ENCODE measurements at places on chromosomes 16 and 17.

- peak; percentile 91 for DNase-seq
These were observed 5.3 kb upstream of the DDX52 start for GRCh38 chr17:37648555-37648954.

DNA sequence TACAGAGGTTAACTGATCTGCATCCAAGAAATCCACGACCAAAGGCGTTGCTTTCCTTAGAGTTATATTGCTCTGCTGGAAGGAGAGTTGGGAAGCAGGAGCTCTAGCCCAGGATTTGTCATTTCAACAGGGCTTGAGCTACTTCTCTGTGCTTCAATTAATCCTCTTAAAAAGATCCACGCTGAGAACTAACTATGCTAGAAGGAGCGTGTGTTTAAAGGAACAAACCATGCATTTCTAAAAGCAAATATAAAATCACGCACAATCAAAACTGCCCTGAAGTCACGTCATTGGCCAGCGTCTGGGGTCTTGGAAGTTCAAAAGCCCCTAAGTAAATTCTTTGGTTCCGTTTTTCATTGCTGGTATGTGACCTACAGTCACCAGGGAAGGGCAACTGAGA lies 1.1 kb downstream of the ARL6IP1 start:
- DNase-seq, result no peak

GRCh38 chr16:71339236-71340171 lies 19.0 kb upstream of the CALB2 start:
- DNase-seq, result no peak

DNA sequence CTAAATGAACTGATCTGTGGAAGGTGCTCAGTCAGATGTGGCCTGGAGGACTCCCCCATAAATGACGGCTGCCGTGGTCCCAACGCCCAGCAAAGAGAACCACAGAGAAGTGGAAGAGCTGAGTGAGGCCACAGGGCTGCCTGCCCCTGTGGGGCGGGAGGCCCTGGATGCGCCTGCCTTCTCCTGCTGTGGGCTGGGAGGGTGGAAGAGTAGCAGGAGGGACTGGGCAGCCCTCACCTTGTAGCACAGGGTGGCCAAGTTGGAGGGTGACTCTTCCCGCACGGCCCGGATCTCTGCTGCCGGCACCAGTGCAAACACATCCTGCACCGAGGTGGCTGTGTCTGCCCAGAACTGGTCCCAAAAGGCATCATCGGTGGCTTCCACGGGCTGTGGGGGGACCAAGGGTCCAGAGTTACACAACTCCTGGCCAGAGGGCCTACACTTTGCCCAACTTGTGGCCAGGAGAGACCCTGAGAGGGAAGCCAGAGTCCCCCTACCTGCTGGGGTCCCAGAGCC lies 8.3 kb downstream of the HID1 start:
- no peak for DNase-seq

GRCh38 chr17:45794840-45795239 lies 10.7 kb downstream of the CRHR1 start:
- DNase-seq, result peak; percentile 20

DNA sequence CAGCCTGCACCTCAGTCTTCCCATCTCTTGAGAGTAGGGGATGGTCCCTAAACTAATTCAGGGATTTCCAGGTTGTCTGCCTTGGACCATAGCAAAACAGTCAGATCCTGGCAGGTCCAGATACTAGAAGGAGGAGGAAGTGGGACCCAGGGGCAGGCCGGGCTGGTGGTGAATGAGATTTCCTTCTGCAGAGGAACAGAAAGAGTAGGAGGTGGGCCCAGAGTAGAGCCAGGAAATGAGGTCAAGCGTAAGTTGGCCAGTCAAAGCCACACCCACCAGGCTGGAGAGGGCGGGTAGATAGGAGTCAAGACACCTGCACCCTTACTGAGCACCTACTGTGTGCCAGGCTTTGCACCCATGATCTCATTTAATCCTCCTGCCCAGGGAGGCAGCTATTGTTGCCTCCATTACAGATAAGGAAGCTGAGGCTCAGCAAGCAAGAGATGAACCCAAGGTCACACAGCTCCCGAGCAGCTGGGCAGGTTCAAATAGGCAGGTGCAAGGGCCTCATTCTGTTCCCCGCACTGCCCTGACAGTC lies 2.6 kb downstream of the CDH5 start:
- no peak for DNase-seq

DNA sequence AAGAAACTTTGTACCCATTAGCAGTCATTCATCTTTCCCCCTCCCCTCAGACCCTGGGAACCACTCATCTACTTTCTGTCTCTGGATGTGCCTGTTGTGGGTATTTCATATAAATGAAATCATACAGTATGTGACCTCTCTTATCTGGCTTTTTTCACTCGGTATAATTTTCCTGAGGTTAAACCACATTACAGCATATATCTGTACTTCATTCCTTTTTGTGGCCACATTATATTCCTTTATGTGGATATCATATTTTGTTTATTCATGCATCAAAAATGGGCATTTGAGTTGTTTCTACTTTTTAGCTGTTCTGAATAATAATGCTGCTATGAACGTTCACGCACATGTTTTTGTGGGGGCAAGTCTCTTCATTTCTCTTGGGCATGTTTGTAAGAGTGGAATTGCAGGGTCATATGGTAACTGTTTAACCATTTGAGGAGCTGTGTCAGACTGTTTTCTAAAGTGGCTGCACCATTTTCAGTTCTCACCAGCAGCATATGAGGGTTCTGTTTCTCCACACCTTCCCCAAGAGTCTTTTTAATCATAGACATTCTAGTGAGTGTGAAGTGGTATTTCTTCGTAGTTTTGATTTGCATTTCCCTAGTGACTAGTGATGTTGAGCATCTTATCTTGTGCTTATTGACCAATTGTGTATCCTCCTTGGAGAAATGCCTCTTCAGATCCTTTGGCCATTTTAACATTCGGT lies 3.8 kb downstream of the SNX29 start:
- no peak for DNase-seq

GRCh38 chr16:51535591-51535990 lies 384.5 kb upstream of the SALL1 start:
- no peak for DNase-seq

DNA sequence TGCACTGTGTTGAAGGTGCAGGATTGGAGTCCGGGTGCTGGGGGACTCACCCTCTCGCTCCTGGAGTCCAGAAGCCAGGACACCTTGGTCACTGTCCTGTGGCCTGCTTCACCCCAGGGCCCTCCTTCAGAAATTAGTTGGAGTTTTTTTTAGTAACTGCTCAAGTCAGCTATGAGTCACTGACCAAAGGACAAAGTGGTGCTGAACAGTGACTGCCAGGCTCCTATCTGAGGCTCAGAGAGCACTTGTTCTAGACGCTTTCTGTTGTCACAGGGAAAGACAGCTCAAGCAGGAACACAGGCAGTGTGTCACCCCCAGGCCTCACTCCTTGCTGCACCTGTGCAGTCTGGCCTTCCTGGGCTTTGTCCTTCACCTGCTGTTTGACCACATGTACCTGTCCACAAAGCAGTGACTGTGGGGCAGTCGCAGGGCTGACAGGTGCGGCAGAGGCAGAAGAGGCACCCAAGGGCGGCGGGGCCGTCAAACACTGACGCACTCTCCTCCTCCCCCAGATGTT lies 4.1 kb upstream of the FAAP100 start:
- peak; percentile 79 for DNase-seq

GRCh38 chr17:66025551-66025950 lies 166.4 kb downstream of the CEP112 start:
- DNase-seq, result no peak

- no peak for DNase-seq
These were observed 8.5 kb downstream of the TUBG1 start for GRCh38 chr17:42617956-42618431.

DNA sequence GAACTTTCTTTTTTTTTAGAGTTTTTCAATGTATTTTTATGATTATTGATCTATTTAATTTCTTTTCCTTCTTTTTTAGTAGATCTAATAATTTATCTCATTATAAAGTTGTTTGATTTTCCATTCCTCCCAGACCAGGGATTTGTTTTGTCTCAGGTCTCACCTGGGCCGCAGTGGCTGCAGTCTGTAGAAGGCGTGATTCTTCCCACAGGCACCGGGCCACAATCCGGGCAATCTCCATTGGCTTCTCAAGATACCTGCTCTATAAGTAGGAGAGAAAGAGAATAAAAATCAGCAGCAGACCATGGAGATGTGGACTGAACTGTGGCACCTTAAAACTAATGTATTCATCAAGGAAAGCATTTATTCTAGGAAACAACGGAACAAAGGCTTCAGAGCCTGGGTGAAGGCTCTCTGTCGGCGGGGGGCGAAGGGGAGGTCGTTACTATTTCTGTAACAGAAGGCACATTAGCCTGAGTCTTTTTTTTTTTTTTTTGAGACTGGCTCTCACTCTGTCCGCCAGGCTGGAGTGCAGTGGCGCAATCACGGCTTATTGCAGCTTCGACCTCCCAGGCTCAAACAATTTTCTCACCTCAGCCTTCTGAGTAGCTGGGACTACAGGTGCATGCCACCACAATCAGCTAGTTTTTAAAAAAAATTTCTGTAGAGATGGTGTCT lies 42.7 kb downstream of the STAT3 start:
- DNase-seq, result no peak

- no peak for DNase-seq
These were observed 8.4 kb downstream of the SLC16A3 start for GRCh38 chr17:82237083-82237745.

GRCh38 chr17:330993-331701 lies 21.5 kb downstream of the RPH3AL start:
- DNase-seq, result no peak

DNA sequence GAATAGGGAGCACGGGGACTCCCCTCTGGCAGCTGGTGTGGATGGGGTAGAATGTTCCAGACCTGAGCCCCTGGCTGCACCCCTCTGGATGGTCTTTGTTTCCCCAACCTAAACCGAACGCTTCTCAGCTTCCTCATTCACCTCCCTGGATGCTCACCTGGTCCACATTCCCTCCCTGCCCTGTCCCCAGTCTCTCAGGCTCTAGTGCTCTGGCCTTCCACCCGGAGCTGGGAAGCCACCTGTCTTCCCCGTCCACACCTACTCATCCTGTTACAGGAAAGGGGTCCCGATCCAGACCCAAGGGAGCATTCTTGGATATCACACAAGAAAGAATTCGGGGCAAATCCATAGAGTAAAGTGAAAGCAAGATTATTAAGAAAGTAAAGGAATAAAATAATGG lies 73.5 kb downstream of the CYLD start:
- no peak for DNase-seq

- no peak for DNase-seq
These were observed 769 bp downstream of the KIF2B start for GRCh38 chr17:53823341-53824050.

DNA sequence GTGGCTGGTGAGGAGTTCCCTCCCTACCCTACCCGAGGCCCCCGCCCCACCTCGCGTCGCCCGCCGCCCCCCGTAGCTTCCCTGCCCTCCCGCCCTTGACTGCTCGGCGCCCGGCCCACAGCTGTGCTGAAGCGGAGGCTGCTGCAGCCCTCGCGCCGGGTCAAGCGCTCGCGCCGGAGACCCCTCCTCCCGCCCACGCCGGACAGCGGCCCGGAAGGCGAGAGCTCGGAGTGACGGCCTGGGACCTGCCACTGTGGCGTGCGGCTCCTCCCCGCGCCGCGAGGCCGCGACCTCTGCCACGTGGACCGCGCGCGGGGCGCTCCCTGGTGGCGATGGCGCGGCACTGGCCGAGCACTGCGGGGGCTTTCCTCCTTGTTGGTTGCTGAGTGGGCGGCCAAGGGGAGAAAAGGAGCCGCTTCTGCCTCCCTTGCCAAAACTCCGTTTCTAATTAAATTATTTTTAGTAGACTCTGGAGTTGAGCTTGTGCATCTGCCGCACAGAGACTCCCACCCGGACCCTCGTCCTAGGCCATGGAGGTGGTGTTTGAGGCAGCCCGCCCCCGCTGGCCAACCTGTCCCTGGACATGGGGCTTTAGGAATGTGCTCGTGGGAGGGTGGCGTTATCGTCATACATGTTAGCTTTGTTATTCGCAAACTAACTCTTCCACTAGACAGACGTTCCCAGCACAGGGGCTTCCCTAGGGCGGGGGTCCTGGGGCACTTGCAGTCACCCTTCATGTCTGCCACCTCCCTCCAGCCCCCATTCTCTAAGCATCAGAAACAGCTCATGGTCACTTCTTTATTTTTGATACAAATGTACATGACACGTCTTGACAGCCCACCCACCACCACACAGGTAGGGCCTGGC lies 4.4 kb downstream of the TP53I13 start:
- DNase-seq, result peak; percentile 46

- DNase-seq, result peak; percentile 85
These were observed 1.4 kb downstream of the MEIOB start for GRCh38 chr16:1870365-1871082.

DNA sequence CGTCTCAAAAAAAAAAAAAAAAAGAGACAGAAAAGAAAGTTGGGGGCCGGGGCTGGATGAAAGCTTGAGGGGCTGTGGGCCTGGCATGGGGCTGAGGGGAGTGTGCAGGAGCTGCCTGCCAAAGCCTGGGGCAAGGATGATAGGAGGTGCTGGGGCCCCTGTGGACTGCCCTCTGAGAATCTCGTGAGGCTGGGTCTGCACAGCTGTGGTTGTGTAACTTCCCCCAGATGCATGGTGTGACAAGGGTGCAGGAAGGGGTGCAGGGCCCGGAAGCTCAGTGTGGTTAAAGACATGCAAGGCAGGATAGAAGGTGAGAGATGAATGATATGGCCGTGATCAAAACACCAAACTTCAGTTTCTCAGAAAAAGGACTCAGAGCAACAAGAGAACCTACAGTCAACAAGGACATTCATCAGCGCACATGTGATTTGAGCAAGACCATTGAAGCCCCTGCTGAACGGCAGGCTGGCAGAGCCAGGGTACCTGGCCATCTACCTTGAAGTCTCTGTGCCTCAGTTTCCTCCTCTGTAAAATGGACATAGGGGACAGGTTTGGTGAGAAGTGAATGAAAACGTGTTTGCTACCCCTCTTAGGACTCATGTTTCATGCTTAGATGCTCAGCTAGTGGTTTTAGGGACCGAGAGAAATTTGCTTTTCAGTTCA lies 9.6 kb downstream of the IL32 start:
- DNase-seq, result no peak

DNA sequence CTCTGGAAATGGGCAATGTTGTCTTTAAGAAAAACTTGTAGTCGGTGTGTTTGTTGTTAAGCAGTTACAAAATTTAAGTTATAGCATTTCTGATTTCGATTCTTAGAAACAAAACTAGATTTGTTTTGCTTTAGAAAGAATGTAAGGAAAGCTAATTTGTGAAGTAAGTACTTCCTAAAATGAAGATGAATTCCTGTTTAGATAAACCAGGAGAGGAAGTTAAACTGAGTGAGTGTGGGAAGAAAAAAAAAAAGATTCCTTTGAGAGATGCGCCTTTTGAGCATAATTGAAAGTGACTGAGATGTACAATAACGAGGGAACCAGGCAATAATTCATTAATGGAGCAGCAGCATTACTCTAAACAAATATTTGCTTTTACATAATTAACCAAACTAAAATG lies 52.4 kb upstream of the ALOX12 start:
- DNase-seq, result no peak
